Activated effector memory CD4-positive, alpha-beta T cell treated with Interleukin-2 at 50 U/mL for 16 hours (primary cell): ENCODE measurements at places on chromosomes 12 and 14.

DNA sequence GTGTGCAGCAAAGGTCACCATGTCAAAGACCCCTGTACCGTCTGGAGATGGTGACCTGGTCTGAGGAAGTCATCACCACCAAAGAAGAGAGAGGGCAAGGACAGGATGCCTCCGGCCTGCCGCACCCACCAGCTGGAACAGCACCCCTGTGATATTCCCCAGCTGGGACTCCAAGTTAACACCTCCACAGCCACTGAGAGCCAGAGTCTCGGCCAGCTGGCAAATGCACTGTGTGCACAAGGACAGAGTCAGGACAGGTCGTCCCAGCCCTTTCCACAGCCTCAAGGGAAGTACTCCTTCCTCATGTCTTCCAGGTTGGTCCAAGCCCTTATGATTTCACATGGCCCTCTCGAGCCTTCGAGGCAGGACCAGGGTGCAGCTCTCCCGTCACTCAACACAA lies 19.3 kb upstream of the FKBP4 start:
- DNase-seq, result no peak

GRCh38 chr14:71632440-71632946 lies 299.7 kb upstream of the RGS6 start:
- no peak for DNase-seq

- DNase-seq, result no peak
Observed at GRCh38 chr12:75579552-75579951, 68.1 kb upstream of the KRR1 start.

- no peak for DNase-seq
Observed at GRCh38 chr14:69553252-69553651, 21.4 kb downstream of the CCDC177 start.

DNA sequence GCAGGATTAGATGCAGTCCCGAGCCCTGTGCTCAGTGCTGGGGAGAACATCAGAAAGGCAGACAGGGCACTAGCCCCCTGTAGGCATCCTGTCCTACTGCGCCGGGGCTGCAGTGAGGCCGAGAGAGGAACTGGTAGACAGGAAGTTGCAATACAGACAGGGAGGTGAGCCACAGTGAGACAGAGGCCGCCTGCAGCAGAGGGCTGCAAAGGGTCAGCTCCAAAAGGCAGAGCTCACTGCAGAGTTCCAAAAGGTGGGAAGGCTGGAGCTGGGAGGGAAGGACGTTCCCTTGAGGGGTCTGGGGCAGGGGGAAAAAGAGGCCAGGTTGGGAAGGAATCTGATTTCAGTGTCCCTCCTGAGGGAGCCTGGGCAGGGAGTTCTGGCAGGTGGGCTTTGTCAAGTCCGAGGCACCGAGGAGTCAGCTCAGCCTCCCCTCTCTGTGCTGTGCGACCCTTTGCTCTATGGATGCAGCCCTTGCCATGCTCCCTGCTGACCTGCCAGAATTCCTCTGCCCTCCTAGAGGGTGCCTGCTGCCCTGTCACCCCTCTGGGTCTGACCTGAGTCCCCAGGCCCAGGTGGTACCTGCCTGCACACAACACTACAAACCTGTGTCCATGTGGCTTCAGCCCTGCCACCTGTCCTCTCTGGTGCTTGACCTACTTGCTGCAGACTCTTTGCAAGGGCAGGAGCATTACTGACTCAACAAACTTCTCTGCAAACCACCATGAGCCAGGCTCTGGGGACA lies 63.5 kb downstream of the PRMT8 start:
- no peak for DNase-seq

DNA sequence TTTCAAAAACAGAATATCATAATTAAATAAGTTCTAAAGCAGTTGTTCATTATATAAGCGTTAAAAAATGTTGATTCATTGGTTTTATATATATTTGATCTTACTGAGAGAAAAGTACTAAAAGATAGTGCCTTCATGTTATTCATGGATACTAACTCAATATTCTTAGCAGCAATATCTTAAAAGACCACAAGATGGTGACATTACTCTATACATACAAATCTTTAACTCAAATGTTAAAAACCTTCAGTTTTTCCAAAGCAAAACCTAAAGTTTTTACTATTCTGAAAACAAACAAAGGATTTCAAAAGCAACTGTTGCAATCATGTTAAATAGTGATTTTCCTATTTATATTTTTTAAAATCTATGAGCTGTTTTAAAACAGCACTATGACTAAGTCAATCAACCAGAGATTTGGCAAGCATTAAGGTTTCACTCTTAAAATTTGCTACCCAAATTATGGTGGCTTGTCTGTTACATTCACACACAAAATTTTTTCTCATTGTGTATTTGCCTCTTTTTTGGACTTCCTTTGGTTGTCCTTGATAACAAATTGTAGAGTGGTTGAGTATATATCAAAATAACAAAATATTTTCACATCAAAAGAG lies 50.1 kb upstream of the RERGL start:
- no peak for DNase-seq

GRCh38 chr12:40375076-40375475 lies 150.3 kb downstream of the LRRK2 start:
- DNase-seq, result no peak

- no peak for DNase-seq
Observed at GRCh38 chr14:88352698-88353097, 29.6 kb upstream of the KCNK10 start.

- DNase-seq, result no peak
Observed at GRCh38 chr12:129269756-129270495, 416.6 kb downstream of the GLT1D1 start.
